ENCODE measurements at places on chromosomes 1 and 21.

DNA sequence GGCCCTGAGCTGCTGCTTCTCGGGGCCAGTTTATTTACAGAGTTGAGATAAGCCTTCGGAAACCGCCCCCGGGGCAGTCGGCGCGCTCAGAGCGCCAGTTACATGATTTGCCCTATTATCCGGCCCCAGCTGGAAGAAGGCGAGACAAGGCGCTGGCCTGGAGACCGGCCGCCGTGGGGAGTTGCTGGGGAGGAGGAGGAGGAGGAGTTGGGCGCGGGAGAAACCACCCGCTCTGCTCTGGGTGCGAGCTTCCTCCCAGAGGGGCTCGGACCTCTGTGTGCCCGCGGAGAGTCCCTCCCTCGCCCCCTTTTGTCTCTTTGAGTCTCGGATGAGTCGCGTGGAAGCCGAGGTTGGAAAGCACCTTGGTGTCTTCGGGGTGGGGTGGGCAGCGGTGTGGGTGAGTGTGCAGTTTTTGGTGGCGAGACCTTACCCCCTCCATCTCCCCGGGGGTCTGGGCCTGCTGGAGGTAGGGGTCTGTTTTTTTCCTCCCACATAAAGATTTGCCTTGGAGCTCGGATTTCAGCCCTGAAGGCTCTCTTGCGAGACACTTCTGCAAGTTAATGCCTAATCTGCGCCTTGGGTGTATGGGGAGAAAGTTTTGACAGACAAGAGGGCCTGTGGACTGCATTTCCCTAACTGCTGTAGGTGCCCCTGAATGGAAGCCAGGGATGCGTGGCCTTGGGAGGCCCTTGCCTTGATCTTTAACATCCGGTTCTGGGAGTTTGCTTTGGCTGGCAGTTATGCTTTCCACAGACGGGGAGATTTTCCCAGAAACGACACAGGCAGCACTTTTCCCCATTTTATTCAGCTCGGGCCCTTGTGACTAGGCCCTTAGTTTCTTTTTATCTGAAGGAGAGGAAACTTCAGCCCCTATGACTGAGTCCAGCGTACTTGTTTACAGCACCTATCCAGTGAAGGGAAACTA is 80.0 kb downstream of the NDUFS5 start:
- DNase-seq, result peak; percentile 87

DNA sequence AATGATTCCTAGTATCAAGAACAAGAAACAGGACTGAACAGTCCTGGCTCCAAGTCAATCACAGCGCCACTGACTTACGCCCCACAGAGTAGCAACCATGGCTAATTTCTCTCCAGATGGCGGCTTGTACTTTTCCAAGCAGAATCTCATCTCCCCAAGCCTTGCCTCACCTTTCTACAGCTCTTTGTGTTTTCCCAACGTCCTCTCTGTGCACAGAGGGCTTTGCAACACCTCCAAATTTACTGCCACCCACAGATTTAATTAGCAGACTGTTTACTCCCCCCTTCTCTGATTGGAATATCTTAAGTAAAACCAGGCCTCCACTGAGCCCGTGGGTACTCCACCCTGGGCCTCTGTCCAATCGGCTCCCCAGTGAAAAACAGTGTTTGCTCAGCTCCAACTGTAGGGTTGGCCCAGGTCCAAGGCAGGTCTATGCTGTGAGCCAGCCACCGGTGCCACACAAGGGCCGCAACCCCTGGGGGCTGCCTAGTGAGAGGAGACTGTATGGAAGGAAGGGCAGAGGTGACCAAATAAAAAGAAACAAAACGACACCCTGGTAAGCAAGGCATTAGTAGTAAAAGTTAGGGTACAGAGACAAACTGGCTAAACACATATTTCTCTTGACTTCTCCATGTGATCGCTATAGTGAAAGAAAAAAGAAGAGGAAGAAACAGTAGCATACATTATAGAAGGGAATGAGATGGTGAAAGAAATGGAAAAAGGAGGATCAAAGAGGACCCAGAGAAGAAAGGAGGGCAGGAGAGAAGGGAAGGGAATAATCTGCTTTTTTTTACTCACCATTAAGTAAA is 128.4 kb upstream of the SOD1 start:
- peak; percentile 17 for DNase-seq

- DNase-seq, result peak; percentile 22
These were observed 19.0 kb downstream of the MRPS6 start for GRCh38 chr21:34092262-34092921.

GRCh38 chr1:15100880-15101760 is 52.4 kb upstream of the TMEM51 start:
- no peak for DNase-seq

DNA sequence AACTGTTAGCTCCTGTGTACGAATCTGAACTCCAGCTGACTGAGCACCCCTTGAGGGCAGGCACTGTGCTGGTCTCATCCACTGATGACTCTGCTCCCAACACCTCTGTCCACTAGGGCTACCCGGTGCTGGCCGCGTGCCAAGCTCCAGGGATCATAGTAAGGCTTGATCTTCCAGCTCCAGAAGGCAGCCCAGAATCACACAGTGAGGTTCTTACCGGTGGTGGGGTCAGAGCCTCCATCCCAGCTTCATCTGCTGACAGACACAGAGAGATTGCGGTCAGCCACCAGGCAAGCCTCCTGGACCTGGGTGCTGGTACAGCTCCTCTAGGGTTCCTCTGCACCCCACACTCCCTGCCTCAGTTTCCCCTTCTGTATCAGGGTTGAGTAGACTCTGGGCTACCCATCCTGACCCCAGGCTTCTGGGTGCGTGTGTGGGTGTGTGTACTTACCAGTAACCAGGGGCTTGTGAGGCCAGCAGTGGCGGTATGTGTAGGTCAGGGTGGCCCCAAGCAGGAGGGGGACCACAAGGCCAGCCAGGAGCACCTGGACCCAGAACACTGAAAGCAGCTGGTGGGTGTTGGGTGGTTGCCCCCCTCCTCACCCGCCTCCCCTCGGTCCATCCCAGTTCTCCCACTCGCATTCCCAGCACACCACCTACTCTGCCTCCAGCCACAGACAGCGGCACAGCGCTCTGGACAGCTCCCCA is 3.4 kb downstream of the TNFRSF25 start:
- DNase-seq, result no peak

DNA sequence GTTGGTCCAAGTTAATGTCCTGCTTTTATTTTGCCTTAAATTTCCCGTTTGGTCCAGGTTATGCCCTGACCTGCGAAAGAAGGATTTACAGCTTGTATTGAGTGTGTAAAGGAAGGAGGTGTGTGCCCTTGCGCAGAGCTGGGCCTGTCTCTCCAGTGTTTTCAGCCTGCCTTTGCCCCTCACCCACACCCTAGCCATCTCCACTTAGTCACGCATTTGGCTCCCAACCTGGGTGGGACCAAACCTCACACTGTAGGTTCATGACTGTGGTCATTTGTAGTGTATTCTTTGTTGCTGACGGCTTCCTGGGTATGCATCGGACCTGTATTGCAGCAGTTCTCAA is 572 bp upstream of the SRSF10 start:
- peak; percentile 84 for DNase-seq

DNA sequence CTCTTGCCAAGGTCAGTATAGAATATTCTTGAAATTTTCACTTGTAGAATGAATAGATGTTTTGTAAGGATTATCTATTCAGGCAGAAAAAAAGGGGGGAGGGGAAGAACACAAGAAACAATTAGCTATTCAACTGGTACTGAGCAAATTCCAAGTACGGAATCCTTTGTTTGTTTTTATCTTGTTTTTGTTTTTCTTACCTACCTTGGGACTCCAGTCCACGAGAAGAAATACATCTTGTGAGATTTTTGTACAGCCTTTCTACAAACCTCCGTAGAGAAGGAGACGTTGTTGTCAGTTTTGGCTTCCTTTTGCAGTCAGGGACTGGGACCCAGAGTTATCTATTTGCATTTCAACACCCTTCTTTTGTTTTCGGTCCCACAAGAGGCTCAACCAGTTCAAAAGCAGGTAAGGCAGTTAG is 36.0 kb downstream of the ZNF281 start:
- peak; percentile 49 for DNase-seq

DNA sequence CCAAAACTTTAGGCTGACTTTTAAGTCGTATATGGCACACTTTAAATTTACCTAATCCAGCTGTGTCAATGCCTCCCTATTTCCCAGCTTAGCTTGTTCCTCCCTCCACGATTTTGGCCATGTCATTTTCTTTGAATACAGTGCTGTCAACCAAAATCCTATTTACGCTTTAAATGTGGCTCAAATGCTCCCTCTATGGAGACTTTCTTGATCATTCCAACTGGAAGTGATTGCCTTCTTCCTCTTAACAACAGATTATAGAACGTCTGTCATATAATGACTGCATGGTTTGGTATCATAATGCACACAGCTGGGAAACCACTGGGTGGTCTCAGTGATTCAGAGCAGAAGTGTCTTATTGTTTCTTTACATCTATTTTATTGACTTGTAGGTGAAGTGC is 18.9 kb upstream of the BATF3 start:
- no peak for DNase-seq

GRCh38 chr1:240611619-240612480 is at the start of gene GREM2:
Gene GREM2 (minus strand): TSS chr1:240612155. CDS start chr1:240493475, 118,680 bp downstream.
- DNase-seq, result peak; percentile 73

DNA sequence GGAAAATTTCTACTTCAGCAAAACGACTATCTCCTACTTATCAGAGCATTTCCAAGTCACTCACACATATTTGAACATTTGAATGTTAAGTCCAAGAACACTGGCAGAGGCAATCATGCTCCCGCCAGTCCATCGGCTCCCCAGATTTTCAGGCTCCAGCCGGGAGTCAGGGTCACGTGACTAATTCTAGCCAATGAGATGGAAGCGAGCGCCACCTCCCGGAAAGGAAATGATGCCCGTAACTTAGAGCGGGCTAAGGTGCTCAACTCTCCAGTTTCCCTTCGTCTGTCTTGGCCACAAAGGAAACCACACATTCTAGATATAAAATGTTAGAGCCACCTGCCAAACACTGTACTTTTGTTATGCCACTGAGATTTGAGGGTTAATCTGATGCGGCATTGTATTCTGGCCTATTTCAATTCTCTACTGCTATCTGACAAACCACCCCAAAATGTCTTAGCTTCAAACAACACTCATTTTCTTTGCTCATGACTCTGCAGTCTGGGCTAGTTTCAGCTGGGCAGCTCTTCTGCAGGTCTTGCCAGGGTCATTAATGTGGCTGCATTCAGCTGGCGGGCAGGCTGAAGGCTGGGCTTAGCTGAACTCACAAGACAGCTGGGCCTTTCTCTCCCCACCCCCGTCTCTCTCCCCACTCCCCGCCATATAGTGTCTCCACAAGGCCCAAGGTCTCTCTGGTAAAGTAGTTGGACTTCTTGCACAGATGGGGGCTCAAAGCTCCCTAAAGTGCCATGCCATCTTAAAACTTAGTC is 16.5 kb upstream of the LHX4 start:
- DNase-seq, result no peak

DNA sequence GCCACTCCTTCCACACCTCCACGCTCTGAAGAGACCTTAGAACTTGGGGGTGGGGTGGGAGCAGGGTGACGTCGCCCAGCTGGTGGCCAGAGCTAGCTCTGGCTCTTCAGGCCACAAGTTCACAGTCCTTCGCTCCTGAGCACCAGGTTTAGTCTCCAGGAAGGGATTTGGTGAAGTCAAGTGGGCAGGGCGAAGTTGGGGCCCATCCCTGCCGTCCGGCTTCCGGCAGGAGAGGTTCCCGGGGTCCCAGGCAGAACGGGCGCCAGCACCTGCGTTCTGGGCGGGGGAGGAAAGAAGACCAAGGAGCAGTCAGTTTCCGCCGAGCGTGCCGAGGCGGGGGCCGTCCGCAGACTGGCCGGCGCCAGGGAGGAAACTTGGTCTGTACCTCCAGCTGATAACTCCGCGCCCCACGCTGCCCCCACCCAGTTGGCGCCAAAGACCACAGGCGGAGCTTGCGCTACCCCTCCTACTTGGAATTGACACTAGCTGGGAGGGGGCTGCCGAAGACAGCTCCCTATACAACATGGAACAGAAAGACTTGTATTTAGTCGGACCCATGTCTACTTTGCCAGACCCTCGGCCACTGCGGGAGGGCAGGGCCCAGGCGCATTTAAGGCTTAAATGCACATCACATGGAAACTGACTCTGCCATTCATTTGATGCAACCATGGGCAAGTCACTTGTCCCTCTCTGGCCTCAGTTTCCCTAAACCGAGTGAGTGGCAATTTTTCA is 995 bp downstream of the ID3 start:
- DNase-seq, result no peak

- peak; percentile 100 for DNase-seq
These were observed 7.0 kb upstream of the P3R3URF start for GRCh38 chr1:46183079-46183847.

DNA sequence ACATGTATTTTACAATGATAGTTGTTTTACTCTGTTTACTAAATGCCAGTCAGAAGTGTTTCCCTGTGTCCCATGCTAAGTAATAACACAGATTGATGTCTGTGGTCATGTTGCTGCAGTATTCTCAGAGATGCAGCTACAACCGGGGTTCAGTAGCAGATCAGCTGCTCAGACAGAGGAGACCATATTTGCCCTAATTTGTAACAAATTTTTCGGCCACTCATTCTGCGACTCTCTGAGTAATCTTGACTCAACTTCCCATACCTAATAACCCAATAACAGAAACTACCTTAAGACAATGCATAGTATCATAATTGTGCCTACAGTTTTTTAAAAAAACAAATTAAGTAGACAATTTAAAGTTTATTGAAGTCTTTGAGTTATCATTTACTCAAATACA is 32.6 kb downstream of the NIBAN1 start:
- no peak for DNase-seq

GRCh38 chr1:38026592-38027200 is 14.2 kb downstream of the UTP11 start:
- DNase-seq, result peak; percentile 57

DNA sequence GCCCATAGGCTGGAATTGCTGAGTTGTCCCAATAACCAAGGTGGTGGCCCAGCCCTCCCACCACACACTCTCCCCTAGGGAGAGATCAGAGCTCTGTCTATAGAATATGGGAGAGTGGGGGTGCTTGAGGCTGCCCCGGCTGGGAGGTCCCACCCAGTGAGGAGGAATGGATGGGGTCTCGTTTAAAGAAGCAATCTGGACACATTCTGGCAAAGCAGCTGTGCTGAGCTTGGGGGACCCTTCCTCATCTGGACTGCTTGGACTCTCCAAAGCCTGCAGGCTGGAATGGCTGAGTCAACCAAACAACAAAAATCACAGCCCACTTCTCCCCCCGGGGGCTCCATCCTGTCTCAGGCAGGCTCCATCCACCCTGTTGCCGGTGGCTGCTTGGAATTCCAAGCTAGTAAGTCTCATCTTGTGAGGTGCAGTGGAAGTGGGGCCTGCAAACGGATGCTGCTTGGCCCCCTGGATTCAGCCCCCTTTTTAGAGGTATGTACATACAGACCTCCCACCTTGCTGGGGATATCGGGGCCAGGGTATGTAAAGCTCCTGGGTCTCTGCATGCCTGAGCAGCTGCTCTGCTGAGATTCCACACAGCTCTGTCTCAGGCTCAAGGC is 67.1 kb upstream of the FAM78B start:
- DNase-seq, result no peak

GRCh38 chr1:9373619-9374018 is 80.9 kb downstream of the SPSB1 start:
- peak; percentile 48 for DNase-seq

- DNase-seq, result no peak
These were observed 14.9 kb downstream of the UTP11 start for GRCh38 chr1:38027201-38028104.

Data from renal cortical epithelial cell (primary cell).